Fibroblast of skin of left quadriceps (primary cell): ENCODE measurements at places on chromosomes 4 and X.

DNA sequence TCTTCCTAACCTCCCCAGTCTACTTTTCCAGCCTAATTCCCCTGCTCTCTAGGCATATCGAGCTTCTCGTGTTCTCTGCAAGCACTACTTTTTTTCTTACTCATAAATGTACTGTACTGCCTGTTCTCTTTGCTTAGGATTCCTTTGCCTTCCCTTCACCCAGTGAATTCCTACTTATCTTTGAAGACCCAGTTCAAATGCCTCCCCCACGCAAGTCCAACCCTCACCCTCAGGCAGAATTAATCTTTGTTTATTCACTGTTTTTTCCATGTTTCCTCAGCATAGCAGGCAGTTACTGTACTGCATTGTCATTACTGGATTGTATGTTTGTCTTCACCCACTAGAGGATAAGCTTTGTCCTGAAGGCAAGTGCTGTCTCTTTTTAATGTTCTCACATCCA, 287.7 kb downstream of the BMPR1B start:
- DNase-seq, result no peak

DNA sequence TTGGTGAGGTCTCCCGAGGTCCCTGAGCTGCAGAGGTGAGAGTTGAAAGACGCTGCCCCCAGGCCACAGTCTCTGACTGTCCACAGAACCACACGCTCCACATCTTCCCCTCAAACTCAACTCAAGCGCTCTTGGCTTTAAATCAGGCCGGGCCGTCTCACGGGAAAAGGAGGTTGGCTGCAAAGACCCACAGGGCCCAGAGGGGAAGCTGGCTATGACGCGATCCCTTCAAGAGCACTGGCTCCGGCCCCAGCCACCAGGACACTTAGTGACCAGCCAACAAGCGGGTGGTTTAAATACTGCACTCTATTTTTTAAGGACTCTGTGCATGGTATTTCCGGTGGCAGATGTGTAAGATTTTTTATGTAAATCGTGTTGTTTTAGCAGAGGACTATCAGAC, 19.9 kb downstream of the LRPAP1 start:
- no peak for DNase-seq

GRCh38 chr4:5753766-5754528, 42.9 kb downstream of the EVC start:
- no peak for DNase-seq

DNA sequence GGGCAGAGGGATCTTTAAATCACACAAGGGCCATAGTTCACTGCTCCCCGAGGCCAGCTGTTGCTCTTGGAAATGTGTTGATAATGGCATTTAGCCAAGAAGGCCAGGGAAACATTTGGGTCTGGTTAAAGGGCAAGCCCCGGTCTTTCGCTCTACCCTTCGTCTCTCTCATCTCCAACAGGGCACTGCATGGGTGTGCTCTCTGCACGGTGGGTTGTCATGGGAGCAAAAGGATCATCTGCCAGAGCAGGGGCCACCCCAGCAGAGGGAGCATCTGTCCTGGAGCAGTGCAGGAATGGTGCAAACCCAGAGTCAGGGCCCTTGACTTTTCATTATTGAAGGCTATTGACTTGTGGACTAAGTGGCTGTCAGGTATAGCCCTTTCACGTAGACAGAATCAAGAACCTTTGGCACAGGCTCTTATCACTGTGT, 22.7 kb upstream of the PGRMC2 start:
- no peak for DNase-seq

- no peak for DNase-seq
Measured at GRCh38 chrX:74117962-74118902, 185.7 kb upstream of the ZCCHC13 start.

GRCh38 chrX:31893525-31893924, 821.7 kb upstream of the FTHL17 start:
- no peak for DNase-seq

DNA sequence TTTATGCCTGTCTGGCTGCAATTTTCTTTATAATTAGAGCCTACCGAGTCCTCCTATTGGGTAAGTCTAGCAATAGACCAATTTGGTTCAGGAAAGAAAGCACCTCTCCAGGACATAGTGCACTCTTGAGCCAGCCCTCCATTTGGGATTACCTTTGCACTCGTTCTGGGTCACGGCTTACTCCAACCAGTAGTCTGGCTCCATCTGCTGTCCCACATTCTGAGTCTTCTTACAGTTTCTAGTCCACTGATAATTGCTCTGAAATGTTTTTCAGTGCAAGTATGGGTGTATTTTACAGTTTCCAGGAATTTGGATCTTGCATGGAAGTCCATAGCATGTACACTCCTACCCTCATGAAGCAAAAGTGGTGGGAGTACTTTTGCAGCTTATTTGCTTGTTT, 34.8 kb upstream of the USP51 start:
- no peak for DNase-seq

- no peak for DNase-seq
Measured at GRCh38 chrX:20189171-20189570, 47.5 kb upstream of the EIF1AX start.

GRCh38 chr4:74447636-74448233, 2.8 kb downstream of the AREG start:
- DNase-seq, result no peak

- no peak for DNase-seq
Measured at GRCh38 chrX:31845003-31845402, 773.2 kb upstream of the FTHL17 start.

DNA sequence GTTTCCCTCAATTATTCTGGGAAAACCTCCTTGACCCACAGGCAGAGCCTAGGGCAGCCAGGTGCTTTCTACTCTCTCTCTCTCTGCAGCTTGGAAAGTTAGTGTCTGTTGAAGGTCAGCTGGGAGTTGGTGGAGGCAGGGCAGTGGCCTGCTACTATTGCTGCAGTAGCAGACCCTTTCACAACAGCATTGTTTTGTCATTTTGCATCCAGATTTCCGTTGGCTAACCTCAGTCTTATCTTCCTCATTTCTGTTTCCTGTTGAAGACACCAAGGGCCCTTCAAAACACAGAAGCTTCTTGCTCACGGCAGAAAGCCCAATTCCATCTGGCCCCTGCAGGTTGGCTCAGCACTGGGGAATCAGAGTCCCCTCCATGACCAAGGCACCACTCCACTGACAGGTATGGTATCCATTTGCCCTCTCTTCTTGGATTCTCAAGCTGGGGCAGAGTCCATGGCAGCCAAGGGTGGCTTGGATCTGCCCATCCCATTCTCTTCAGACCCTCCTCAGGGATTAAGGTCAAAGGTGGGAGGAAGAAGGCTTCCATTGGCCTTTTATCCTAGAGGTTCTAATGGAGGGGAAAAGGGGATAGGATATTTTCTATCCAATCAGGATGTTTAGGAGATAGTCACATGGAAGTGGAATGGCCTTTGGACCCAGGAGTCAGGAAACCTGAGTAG, 24.6 kb downstream of the VSIG4 start:
- no peak for DNase-seq

- DNase-seq, result no peak
Measured at GRCh38 chr4:3317011-3317655, 24.3 kb downstream of the RGS12 start.

- DNase-seq, result no peak
Measured at GRCh38 chr4:185201977-185202962, 1.5 kb downstream of the CFAP97 start.

DNA sequence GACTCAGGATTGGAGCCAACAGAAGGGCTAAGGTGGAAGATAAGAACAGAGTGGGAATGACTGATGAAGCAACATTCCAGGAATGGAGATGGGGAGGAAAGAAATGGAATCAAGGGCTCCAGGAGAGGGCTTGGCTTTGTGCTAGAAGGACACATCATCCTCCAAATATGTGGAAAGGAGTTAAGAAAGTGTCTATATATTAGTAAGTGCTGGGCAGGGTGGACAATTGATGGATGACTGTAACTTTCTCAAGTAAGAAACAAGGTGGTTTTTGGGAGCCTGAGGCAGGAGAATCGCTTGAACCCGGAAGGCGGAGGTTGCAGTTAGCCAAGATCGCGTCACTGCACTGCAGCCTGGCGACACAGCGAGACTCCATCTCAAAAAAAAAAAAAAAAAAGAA, 71.6 kb upstream of the NFKB1 start:
- DNase-seq, result peak; percentile 63

GRCh38 chr4:51845711-51846110, 2.8 kb downstream of the DCUN1D4 start:
- no peak for DNase-seq

DNA sequence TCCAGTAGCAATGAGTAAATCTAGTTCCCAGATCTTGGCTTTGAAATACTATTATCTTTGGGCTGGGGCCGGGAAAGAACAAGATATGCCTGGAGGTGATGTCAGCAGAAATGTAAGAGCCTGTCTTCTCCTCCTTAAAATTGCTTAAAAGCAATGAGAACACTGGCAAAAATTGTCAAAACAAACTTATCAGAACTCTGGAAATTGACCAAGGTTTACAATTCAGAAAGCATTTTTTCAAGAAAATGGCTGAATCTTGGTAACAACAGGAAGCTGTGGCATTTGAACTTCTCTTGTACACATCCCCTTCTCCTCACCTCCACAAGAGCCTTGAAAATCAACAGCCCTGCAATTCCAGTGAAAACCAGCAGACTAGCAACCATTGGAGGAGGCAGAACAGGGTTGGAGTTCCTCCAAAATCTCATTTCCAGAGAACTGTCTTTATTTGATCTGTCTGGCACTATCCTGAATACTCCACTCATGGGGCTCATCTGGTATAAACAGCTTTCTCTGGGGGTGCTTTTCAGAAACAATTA, 13.5 kb downstream of the TIMP1 start:
- no peak for DNase-seq

GRCh38 chr4:138592796-138593195, 350.6 kb upstream of the SLC7A11 start:
- no peak for DNase-seq

DNA sequence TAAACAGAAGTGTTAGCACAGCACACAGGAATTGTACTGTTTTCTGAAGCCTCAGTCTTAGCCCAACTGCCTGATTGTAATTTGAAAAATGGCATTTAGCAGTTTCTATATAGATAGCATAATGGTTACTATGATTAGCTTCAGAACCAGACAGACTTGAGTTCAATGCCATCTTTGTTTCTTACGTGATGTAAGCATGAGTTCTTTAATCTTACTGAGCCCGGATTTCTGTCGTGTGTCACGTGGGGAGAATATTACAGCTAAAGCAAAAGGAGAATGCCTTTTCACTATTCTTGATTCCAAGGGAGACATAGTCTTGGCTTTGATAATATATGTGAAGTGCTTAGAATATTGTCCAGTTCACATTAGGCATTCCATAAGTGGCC, 407.3 kb downstream of the STIM2 start:
- DNase-seq, result no peak

DNA sequence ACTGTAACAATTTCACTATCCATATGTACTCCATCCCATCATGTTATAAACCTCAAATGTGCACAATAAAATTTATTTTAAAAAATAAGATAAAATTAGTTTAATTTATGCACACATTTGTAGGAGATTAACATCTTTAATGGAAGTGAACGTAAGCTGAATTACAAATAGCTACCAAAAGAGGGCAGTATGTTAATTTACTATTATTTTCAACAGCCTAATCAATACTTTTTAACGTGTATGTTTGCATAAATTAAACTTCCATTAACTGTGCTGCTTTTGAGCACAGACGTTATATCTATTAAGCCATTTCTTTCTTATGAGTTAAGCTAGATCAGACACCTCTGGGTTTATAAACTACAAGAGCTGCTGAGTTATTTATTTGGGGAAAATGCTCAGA, 56.5 kb upstream of the PHKA2 start:
- no peak for DNase-seq

DNA sequence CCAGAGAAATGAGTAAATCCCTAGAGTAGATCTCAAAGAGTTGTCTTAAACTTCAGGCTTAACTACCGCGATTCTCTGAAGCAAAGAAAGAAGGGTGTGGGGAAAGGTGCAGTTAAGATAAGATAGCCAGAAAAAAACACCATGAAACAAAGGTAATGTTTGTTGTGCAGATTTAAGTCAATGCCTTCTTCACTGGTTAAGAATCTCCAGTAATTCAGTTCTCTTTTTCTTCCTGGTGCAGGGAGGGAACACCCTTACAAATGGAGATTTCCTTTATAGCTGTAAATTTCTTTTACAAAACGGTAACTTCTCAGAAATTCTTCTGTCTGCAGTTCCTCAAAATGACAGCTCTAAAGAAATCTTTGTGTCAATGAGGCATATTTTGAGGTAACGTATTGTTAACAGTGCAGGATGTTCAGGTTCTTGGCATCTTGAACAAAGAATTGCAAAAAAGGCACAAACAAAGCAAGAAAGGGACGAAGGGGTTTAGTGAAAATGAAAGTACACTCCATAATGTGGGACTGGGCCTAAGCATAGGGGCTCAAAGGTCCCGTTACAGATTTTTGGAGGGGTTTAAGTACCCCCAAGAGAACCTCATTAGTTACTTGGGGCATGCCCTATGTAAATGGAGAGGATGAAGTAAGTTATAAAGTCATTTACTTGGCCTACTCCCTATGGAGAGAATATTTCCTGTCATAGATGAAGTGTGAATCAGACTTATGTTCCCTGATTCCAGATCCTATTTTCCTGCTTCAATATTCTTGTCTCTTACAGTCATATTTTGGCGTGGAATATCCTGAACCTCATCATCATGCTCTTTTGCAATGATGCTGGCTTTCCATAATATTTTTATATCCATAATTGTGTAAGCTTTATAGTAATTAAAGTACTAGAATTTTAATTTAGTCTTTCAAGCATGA, 492.0 kb downstream of the PCDH11X start:
- no peak for DNase-seq
